Activated naive CD4-positive, alpha-beta T cell treated with anti-CD3 and anti-CD28 coated beads for 36 hours (primary cell): ENCODE measurements at places on chromosomes 2 and 18.

GRCh38 chr2:38218591-38218991 lies 142.6 kb upstream of the CYP1B1 start:
- no peak for DNase-seq

- DNase-seq = no peak
Measured at GRCh38 chr2:34143149-34143548, 544.0 kb upstream of the FAM98A start.

DNA sequence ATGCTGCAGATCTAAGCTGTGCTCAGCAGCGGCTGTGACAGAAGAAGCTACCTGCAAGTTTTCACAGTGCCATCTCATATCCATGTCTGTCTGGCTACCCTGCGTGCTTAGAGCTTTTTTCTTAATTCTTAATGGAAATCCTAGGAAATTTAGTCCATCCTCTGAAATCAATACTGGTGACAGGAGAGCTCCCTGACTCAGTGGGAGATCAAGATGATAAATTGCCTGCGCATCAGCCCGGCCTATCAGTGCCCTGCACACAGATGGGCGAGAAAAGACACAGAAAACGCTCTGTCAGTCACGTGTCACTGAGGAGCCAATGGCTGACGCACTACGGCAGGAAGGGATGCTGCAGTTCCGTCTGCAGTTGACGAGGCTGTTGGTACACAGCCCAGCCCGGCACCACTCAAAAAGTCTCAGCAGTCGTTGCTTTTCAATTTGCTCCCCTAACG lies 819.6 kb upstream of the FSHR start:
- DNase-seq = peak; percentile 77

DNA sequence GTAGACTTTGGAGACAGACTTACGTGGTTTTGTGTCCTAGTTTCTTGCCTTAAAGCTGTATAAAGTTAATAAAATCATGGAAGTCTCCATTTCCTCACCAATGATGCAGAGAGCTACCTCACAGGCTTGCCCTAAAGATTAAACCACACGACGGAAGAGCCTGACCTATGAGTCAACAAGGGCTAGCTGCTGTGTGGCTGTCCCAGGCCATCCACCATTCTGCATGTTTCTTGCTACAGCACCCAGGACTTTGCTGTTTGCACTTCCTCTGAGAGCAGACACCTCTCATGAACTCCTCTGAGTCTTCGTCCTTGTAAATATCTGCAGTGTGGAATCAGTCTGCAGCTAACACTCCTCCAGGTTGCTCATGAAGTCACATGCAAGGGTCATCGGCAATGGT lies 160.0 kb upstream of the TRIB2 start:
- DNase-seq = peak; percentile 25

GRCh38 chr2:66050392-66050791 lies 384.5 kb upstream of the MEIS1 start:
- DNase-seq = no peak

DNA sequence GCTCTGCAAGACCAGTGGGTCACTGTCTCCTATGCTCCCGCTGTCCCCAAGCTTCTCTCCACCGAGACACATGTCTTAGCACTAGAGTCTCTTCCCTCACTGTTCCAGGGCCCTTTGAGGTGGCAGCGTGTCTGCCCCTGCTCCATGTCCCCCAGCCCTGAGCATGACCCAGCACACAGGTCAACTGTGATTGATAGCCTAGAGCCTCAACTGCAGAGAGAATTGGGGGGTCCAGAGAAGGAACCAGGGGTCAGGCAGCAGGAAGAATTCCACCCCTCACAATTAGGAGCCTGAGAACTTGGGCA lies 54.6 kb upstream of the ODC1 start:
- DNase-seq = no peak

GRCh38 chr18:8982416-8983183 lies 119.9 kb upstream of the NDUFV2 start:
- peak; percentile 55 for DNase-seq

DNA sequence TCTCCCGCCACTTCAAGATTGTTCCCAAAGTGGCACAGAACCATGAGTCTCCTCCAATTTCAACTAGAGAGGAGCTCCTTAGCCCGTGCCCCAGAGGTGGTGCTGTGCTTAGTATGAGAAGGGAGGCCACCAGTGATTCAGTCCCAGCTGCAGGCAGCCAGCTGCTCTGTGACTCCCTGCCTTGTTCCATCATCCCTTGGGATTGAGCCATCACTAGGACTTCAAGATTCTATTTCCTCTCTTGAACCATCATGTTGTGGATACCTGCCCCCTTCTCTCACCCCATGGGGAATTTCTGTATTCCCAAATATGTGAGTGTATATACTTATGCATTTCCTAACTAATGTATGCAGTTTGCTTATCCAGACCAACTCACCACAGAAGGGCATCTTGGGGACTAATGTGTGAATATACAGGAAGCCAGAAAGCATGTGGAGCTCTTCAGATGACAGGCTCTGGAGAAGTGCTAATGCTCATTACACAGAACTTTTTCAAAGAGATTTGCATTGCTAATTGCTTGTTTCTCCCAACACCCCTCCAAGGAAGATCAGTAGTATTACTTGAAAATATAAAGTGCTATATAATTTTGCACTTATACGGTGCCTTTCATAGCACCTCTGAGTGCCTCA lies 111.0 kb upstream of the MAP3K20 start:
- no peak for DNase-seq

GRCh38 chr2:65576861-65577601 lies 144.6 kb upstream of the SPRED2 start:
- DNase-seq = no peak

DNA sequence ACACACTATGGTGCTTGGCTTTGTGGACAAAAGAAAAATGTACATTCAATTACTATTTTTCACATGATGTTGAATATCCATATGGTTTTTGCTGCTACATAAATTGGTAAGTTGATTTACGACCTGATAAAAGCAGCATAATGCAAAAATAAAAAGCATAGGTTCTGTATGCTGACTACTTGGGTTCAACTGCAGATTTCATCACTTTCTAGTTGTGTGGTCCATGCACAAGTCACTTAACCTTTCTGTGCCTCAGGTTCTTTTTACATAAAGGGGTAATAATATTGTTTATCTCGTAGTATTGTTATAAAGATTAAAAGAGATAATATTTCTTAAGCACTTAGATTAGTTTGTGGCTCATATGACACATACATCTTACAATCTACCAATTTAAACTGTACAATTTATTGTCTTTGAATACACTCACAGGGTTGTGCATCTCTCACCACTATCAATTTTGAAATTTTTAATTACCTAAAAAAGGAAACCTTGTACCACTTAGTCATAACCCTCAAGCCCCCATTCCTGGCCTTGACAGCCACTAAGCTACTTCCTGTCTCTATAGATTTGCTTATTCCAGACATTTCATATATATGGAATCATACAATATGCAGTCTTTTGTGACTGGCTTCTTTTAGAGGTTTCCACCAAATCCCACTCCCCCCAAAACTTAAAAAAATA lies 1443.9 kb downstream of the SUCLG1 start:
- no peak for DNase-seq

DNA sequence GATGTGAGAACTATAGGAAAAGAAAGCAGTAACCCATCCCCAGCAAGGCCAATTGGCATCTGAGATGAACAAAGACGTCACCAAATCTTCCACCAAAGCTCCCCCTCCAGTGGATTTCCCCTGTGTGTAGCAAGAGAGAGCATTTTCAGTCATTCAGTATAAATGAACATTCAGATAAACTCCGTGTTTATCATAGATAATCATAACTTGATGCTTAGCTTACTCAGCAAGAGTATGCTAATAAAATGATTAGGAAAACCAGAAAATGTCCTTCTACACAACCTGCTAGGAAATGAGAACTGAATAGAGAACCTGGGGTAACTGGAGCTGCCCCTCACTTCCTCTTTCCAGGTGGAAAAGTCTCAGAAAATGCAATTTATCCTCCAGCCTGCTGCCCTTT lies 198.0 kb upstream of the CCDC150 start:
- DNase-seq = no peak

DNA sequence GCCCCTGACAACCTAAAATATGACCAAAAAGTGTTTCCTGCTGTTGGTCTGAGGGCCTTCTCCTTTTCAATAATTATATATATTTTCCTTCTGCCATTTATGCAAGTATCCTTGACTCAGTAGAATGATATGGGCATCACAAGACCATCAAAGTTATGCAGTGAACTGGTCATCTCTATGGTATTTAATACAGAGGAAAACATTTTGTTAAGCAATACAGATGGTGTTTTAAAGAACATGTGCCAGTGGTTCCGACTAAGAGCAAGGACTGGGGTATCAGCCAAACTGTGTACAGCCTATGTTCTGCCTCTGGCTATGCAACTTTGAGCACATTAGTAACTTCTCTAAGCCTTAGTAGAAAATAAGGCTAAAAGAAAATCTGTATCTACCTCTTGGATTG lies 179.0 kb downstream of the TRABD2A start:
- no peak for DNase-seq

GRCh38 chr2:30803281-30803680 lies 4.0 kb downstream of the CAPN13 start:
- DNase-seq = no peak

- DNase-seq = no peak
Measured at GRCh38 chr2:177616731-177617130, 224.2 kb downstream of the AGPS start.

DNA sequence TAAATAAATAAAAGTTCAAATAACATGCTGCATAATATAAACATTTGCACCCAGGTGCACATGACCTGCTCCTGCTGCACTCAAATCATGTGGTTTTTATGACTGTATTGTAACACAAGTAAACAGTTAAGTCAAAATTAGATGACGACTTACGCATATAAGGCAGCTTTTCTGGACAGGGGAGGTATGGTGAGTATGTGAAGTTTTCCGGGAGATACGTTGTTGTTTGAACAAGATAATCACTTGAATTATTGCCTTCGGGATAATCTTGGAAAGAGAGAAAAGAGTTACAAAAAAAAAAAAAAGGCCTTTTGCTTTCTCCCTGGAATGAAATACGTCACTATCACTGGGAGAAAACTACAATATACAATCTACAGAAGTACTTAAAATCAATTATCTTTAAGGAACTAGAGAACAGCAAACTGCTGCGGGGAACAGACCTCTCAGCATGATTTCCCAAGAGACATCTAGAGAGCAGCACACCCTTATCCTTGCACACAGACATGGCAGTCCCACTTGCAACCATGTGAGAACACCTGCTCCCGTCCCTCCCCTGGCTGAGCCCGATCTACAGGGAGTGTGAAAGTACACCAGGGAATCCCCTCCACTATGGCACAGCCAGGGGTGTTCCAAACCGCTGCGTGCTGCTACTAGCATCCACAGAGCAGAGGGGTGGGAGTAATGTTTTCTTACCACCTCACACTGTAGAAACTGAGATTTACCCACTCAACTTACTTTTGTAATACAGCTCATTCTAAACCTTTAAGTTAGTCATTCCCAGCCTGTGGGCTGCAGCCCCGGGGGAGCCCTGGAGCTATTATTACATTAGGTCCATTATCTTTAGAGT lies 26.3 kb downstream of the B4GALT6 start:
- peak; percentile 63 for DNase-seq

DNA sequence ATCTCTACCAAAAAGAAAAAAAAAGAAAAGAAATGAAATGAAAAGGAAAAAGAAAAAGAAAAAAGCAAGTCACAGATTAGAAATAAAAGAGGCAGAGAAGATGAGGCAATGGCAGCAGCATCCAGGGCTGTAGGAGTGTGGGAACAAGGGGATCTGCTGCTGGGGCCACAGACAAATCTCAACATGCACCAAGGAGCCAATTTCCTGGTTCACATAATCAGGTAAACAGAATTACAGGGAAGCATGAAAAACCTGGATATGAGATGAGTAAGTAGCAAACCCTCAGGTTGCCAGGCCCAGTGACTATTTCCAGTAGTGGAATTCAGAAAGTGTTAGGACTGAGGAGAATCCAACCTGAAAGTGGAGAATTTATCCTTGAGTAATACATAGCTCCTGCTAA lies 77.4 kb upstream of the ARHGAP28 start:
- DNase-seq = no peak

GRCh38 chr2:205058409-205058808 lies 513.1 kb downstream of the PARD3B start:
- no peak for DNase-seq

DNA sequence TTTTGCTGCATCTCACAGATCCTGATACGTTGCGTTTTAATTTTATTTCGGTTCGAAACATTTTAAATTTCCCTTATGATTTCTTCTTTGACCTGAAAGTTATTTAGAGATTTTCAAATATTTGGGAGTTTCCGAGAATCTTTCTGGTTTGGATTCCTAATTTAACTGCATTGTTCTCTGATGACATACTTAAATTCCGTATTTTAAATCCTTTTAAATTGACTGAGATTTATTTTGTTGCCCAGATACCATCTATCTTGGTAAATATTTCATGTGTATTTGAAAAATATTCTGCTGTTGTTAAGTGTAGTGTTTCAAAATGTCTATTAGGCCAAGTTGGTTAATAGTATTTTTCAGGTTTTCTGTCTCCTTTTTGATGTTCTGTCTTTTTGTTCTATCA lies 37.7 kb downstream of the MROH2A start:
- no peak for DNase-seq

DNA sequence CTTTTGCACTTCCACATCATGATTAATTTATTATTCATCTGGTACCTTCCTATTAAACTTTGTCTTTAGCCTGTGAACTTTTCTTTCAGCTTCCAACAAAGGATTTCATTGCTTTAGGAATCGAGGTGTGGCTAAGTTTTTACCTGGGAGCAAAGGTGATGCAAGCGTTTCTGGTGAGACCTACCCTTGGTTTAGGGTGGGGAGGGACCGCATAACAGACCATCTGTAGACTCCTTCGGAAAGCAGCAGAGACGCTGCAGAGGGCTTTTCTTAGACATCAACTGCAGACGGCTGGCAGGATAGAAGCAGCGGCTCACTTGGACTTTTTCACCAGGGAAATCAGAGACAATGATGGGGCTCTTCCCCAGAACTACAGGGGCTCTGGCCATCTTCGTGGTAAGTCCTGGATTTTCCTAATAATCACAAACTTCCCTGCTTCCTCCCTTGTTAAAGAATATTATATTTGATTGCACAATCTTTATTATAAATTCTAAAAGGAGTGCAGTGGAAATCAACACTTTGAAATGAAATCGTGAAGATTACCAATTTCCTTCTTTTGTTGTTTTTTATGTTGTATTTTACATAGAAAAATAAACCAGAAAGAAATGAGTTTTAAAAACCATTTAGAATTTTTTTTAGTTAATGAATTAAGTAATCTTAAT lies at the start of gene DSG3:
Gene DSG3 (plus strand): TSS at position 212 of the 662 bp plus-strand sequence. CDS start 137 bp downstream, at position 349.
- no peak for DNase-seq

DNA sequence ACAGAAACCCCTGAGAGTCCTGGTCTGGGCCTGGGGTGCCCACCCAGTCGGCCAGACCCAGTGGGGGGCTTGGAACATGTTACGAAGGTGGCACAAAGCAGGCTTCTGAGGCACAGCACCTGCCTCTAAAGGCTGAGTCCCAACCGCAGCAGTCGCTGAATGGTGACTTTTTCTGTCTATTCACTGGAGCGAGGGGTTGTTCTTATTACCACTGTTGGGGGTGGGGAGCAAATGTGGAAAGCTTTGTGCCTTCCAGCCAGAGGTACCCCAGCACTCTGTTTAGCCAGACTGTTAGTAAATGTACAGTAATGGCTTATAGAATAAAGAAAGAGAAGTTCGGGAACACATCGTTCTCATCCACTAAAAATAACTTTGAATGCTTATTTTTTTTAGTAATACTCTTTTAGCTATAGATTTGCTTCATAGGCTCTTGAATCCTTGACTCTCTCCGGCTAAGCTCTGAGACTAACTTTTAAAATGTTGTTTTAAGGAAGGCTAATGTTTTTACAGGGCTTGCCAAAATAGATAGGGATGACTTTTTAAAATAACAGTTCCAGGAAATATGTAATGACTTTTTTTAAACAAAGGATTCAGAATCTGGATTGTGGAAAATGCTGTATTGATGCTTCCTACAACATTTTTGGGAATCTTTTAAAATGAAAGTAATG lies 23.4 kb upstream of the PTPN2 start:
- DNase-seq = no peak
